ENCODE measurements at places on chromosomes 7 and 10.
A peak's percentile ranks its signal among the peaks of the same experiment; 100 is the strongest.

GRCh38 chr10:116688241-116688711 is 54.1 kb downstream of the HSPA12A start:
- H3K4me1 ChIP-seq: no peaks in the 10 kb centered on the region
- no peaks in the 10 kb centered on the region for H3K27me3 ChIP-seq
- no peak for DNase-seq
- no peak overlapping the region for H3K27ac ChIP-seq
- H3K4me3 ChIP-seq: no peak overlapping the region

DNA sequence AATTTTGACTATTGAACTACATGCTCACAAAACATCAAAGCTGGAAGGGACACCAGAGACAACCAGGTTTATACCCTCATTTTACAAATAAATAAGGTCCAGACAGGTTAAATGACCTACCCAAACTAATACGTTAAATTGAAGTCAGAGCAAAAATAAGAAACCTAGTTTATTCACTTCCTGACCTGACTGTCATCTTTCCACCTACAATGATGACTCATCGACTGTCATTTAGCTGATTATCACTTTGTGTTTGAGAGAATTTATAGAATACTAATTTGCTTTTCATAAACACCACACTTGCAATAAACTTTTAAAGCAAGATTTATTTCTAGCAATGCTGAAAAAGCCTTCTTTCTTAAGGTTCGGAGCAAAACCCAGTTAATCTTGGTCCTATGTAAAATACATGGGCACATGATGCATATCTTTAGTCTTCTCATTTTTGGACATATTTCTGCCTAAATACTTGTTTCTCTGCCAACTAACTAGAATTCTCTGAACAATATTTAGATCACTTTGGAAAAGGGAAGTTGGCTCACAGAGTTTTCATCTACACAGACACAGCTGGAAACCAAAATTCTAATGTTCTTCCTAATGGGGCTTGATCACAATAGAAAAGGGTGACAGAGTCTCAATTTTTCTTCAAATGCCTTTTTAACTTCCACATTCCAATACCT is 16.7 kb upstream of the LRRN3 start:
- H3K36me3 ChIP-seq: peaks cover 11% of the 10 kb centered on the region
- H3K27me3 ChIP-seq: no peaks in the 10 kb centered on the region
- H3K4me1 ChIP-seq: peaks cover 66% of the 10 kb centered on the region
- peak overlapping the region; percentile 53 for H3K4me3 ChIP-seq
- H3K27ac ChIP-seq: peak overlapping the region; percentile 90

DNA sequence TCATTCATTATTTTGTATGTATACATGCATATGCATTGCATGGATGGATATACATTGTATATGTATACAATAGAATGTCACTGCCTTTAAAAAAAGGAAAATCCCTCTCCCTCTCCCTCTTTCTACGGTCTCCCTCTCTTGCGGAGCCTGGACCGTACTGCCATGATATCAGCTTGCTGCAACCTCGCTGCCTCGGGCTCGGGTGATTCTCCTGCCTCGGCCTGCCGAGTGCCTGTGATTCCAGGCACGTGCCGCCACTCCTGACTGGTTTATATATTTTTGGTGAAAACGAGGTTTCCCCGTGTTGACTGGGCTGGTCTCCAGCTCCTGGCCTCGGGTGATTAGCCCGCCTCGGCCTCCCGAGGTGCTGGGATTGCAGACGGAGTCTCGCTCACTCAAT is 24.4 kb downstream of the IPMK start:
- H3K27ac ChIP-seq: no peak overlapping the region
- peaks cover 26% of the 10 kb centered on the region for H3K4me1 ChIP-seq
- peaks cover 12% of the 10 kb centered on the region for H3K36me3 ChIP-seq
- H3K4me3 ChIP-seq: no peak overlapping the region
- H3K27me3 ChIP-seq: peaks cover 2% of the 10 kb centered on the region
- DNase-seq: no peak

- no peak overlapping the region for H3K27ac ChIP-seq
- no peaks in the 10 kb centered on the region for H3K4me1 ChIP-seq
- no peaks in the 10 kb centered on the region for H3K36me3 ChIP-seq
- no peak overlapping the region for H3K4me3 ChIP-seq
- no peaks in the 10 kb centered on the region for H3K27me3 ChIP-seq
Measured at GRCh38 chr7:122719010-122719578, 16.4 kb upstream of the RNF148 start.

GRCh38 chr10:20995123-20995987 is 98.2 kb upstream of the NEBL start:
- H3K27ac ChIP-seq: no peak overlapping the region
- DNase-seq: no peak
- no peaks in the 10 kb centered on the region for H3K36me3 ChIP-seq
- H3K27me3 ChIP-seq: no peaks in the 10 kb centered on the region

- H3K36me3 ChIP-seq: no peaks in the 10 kb centered on the region
- H3K27ac ChIP-seq: no peak overlapping the region
Measured at GRCh38 chr10:130531312-130531711, 395.1 kb downstream of the GLRX3 start.

DNA sequence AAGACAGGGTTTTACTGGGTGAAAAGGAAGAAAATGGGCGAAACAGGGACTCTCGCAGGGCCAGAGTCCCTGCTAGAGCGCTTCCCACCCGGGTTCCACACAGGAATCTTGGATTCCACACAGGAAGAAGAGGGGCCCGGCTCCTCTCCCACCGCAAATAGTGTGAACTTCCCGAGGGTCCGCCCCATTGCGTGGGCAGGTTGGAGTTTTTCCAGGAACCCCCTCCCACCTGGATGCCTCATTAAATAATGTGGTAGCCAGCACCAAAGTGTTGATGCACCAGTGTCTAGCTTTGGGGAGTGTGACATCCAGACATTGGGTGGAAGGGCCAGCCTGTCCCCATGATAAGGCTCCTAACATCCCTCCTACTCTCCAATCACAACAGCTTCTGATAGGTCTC is 330.3 kb upstream of the ZNF32 start:
- H3K36me3 ChIP-seq: no peaks in the 10 kb centered on the region
- no peak for DNase-seq
- no peak overlapping the region for H3K4me3 ChIP-seq
- H3K4me1 ChIP-seq: no peaks in the 10 kb centered on the region
- H3K27ac ChIP-seq: no peak overlapping the region

DNA sequence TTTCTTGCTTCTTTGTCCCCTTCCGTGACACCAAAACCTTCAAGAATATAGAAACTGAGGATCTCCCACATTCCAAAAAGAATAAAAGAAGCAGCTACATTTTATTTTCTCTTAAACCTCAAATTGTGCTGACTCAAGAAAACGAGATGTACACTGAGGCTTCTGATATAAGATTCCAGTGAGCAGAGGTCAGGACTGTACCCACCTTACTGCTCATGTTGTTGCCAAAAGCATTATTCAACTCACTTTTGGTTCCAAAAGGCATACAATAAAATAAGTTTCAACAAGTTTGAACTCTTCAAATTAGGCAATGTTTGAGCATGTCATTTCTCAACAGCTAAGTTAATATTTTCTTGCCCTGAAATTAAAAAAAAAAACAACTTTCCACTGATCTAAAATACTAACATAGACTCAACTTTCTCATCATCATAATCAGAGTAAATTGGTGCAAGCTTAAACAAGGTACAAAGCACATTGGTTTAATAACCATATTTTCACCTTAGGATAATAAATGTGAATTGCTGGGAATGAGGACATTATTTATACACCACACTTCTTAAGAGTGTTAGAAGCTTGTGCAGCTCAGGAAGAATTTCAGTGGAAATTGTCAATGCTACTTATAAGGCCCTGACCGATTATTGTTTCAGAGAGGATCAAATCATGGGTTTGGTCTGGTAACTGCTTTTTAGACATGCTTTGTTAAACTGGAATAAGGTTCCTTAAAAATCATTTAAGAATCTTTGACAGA is 629.0 kb upstream of the IGFBP3 start:
- no peak overlapping the region for H3K27ac ChIP-seq
- no peak overlapping the region for H3K4me3 ChIP-seq
- DNase-seq: no peak
- no peaks in the 10 kb centered on the region for H3K4me1 ChIP-seq
- no peaks in the 10 kb centered on the region for H3K36me3 ChIP-seq
- no peaks in the 10 kb centered on the region for H3K27me3 ChIP-seq

GRCh38 chr7:47049234-47049774 is 532.6 kb downstream of the TNS3 start:
- H3K27ac ChIP-seq: no peak overlapping the region
- no peaks in the 10 kb centered on the region for H3K4me1 ChIP-seq
- H3K36me3 ChIP-seq: peaks cover 2% of the 10 kb centered on the region
- H3K4me3 ChIP-seq: no peak overlapping the region
- no peak for DNase-seq

DNA sequence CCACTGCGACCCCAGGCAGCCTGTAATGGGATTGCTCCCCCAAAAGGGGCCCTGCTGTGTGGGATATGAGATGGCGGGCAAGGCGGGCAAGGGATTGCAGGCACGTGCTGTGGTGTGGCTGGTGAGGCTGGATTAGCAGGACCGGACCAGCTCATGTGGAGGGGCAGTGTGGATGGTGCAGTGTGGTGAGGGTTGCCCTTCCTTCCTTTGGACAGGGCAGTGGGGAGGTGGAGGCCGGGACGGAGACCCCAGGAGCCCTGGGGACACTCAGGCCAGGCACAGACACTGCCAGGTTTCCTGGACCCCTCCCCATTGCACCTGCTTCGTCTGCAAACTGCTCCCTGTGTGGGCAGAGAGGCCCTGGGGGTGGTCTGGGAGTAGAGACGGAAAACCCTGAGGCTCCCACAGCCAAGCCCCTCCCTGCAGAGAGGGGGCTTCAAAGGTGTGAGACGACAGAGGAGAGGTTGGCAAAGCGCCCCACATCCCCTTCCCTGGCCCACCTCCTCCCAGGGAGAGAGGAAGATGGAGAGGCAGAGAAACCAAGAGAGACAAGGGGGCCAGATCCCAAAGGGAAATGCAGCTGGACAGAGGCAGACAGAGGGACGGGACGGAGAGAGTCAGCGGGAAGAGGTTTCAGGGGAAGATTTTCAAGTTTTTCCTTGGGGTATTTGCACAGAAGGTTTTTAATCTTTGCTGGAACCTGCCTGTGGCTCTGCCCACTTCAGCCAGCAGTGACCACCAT is 89.2 kb downstream of the MICALL2 start:
- no peak overlapping the region for H3K4me3 ChIP-seq
- H3K4me1 ChIP-seq: peaks cover 6% of the 10 kb centered on the region
- DNase-seq: no peak

- H3K4me1 ChIP-seq: no peaks in the 10 kb centered on the region
- H3K27me3 ChIP-seq: peaks cover 5% of the 10 kb centered on the region
- no peak overlapping the region for H3K4me3 ChIP-seq
- H3K27ac ChIP-seq: no peak overlapping the region
- no peak for DNase-seq
- H3K36me3 ChIP-seq: no peaks in the 10 kb centered on the region
Measured at GRCh38 chr7:16826060-16826459, 21.3 kb upstream of the AGR2 start.

DNA sequence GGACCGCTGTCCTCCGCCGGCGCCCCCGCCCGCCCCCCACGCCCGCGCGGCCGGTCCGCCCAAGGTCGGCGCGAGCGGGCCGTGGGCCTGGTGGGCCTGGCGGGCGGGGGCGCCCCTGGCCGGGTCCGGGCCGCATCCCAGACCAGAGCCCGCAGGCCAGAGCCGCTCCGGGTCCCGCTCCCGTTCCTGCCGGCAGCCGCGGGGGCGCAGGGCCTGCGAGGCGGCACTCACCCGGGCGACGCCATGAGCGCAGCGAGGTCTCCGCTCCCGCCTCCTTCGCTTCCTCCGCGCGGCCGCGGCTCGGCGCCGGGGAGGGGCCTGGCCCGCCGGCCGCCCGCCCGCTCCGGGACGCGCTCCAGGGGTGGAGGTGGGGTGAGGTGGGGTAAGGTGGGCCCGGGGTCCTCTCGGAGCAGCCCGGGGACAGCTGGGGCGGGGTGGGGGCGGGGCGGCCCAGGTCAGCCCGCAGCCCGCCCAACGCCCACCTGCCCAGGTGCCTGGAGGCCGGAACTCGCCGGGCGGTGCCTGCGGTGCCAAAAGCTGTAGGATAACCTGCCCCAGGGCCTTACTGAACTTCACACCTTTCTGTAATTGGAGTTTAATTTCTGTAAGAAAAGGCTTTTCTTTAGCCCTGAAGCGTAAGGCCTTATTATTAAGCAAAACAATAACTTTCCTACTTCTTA is at the start of gene URGCP:
TSS of gene URGCP (minus strand) at position 266 of the 680 bp plus-strand sequence. CDS start at position 245, 21 bp downstream.
- peak within 1 kb of the TSS; percentile 95 for H3K4me3 ChIP-seq
- peaks cover 28% of the 10 kb centered on the region for H3K4me1 ChIP-seq
- peak; percentile 46 for DNase-seq
- H3K27ac ChIP-seq: peak within 1 kb of the TSS; percentile 97
- H3K36me3 ChIP-seq: peaks cover 3% of the 10 kb centered on the region

- no peak overlapping the region for H3K4me3 ChIP-seq
- DNase-seq: no peak
- H3K4me1 ChIP-seq: peaks cover 8% of the 10 kb centered on the region
- H3K27ac ChIP-seq: no peak overlapping the region
- peaks cover 9% of the 10 kb centered on the region for H3K36me3 ChIP-seq
- no peaks in the 10 kb centered on the region for H3K27me3 ChIP-seq
Measured at GRCh38 chr7:129940329-129940728, 12.4 kb downstream of the UBE2H start.

GRCh38 chr10:5856701-5857004 is 33.0 kb downstream of the ANKRD16 start:
- H3K4me3 ChIP-seq: no peak overlapping the region
- H3K4me1 ChIP-seq: no peaks in the 10 kb centered on the region
- H3K27ac ChIP-seq: no peak overlapping the region
- H3K27me3 ChIP-seq: peaks cover 2% of the 10 kb centered on the region
- no peak for DNase-seq

DNA sequence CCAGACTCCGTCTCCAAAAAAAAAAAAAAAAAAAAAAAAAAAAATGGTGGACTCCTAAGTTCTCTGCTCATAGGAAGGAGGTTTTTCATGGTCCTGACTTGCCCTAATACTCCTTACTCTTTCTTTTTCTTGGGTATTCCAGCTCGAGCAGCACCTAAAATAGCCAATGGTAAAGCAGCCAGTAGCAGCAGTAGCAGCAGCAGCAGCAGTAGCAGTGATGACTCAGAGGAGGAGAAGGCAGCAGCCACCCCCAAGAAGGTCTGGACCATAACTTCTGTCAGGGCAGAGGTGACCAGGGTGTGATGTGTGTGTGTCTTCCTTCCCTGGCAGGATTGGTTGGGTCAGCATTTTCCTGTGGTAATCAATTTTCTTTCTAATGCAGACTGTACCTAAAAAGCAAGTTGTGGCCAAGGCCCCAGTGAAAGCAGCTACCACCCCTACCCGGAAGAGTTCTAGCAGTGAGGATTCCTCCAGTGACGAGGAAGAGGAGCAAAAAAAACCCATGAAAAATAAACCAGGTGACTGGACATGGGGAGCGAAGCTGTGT is 6.9 kb downstream of the NOLC1 start:
- H3K4me3 ChIP-seq: no peak overlapping the region
- H3K36me3 ChIP-seq: peaks cover 69% of the 10 kb centered on the region
- H3K27ac ChIP-seq: no peak overlapping the region
- DNase-seq: no peak

DNA sequence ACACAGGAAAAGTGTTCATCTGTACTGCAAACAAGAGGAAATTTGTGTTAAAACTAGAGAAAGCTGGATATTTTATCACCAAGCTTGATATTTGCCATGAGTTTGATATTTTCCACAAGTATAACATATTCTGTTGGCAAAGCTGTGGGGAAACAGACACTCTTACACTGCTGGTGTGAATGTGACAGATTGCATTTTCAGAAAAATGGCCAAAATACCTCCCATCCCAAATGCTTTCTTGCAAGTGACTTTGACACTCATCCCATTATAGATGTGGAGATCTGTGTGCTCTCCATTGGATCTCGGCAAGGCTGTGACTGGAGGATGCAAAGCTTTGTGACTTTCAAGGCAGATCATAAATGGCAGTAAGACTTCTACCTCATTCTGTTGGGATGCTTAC is 30.5 kb downstream of the ZNF713 start:
- no peak for DNase-seq
- no peak overlapping the region for H3K27ac ChIP-seq
- H3K4me3 ChIP-seq: no peak overlapping the region
- no peaks in the 10 kb centered on the region for H3K27me3 ChIP-seq
- H3K36me3 ChIP-seq: peaks cover 6% of the 10 kb centered on the region

All from activated T-helper 1 cell treated with anti-CD3 and anti-CD28 coated beads, Interleukin-12 subunit alpha, Interleukin-12 subunit beta, Interleukin-2, Interleukin-4 antibody, amounts not matched to agents 30 ng/mL and 10 ng/mL and 1 ng/mL, durations not matched to agents 14 hours and 24 hours and 36 hours (primary cell).